ENCODE measurements at places on chromosomes 11 and 22. TPM values are rescaled to one million over a fixed set of nuclear protein-coding genes. Genes with fewer than 3 reads are reported as not detected.
A peak's percentile ranks its signal among the peaks of the same experiment; 100 is the strongest.

The OR52N4 gene
- total RNA-seq, result not detected

DNA sequence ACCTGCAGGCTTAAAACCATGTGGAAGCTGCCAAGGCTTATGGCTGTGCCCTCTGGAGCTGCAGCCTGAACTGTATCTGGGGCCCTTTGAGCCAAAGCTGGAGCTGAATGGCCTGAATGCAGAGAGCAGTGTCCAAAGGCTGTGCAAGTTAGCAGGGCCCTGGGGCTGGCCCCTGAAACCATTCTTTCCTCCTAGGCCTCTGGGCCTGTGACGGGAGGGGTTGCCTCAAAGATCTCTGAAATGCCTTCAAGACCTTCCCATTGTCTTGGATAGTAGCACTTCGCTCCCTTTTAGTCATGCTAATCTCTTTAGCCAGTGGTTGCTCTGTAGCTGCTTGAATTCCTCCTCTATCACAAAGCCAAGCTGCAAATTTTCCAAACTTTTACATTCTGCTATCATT, 12.8 kb upstream of the IFTAP start:
- no peak for DNase-seq

DNA sequence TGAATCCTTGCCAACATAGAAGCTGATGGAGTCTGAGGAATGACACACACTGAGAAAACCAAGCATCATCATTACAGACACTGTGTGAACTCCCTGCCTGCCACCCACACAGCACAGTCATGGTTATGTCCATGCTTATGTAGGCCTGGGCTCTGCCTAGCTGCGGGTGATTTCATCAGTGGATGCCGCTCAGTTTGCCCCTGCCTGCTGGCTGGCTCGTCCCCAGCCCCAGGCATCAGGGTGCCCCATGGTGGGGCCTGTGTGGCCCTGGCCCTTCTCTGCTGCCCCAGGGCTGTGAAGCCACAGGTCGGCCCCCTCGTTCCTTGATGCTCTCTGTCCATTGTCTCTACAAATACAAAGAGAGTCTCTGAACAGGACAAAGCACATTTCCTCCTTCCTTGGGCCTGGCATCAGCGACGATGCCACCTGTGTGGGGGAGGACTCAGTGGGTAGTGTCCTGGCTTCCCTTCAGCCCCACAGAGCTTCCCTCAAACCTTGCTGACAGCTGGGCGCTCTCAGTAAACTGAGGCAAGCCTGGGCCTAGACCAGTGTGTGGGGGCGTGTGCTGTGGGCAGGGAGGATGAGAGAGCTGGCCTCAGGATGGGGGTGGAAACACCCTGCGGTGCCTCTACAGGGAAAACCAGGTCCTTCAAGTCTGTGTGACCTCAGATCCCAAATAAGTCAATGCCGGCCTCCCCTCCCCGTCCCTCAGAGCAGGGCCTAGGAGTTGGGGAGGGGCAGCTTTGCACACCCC, 20.0 kb upstream of the TUB start:
- DNase-seq, result peak; percentile 60

DNA sequence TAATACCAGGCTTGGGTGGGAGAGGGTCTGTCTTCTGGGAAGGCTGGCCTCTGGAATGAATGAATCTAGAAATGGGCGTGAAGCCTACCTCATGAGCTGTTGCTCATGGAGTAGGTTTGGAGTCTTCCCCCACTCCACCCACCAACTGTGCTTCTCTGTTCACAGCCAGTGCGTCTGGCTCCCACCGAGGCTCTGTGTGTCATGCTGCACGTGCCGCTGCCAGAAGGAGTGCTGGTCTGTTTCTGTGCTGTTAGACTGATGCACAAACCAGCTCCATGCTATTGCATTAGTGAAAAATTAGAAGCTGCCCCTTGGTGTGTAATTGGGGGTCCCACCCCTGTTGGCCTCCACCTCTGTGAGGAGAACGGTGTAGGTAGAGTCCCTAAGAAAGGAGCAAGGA, 132.3 kb upstream of the PARVA start:
- DNase-seq, result no peak

DNA sequence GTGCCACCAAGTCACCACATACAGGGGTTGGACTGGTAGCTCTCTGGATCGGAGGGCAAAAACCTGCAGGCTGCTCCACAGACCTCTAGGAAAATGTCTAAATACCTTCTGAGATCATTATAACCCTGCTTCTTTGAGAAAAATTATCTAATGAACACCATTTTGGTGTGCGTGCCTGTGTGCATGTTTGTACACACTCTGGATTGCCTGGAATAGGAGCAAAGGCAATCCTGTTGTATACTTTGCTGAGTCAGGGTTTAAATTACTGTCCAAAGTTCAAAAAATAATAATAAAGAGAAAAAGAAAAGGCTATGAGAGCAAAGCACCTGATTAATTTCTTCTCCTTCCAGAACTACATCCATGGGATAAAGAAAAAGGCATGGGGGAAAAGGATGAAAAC, 11.0 kb downstream of the JAML start:
- no peak for DNase-seq

- DNase-seq, result no peak
Measured at GRCh38 chr11:110349138-110349996, 53.0 kb upstream of the RDX start.

DNA sequence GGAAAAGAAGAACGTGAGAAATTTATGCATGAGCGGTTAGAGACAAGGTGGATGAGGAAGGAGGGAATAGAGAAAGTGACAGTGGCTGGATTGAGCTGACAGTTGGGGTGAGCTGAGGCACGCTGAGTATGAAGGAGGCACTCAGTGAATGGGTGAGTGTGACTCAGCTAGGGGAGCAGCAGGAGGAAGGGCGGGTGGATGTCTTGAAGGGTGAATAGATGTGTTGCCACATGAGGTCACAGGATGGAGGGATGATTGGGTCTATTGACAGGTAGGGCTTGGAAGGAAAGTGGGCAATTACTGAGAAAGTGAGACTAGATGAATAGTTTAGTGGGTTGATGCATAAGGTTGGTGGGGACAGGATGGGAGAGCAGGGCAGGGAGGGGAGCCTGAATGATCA, 8.0 kb downstream of the IFITM10 start:
- DNase-seq, result no peak

- DNase-seq, result no peak
Measured at GRCh38 chr11:84866922-84867321, 760.2 kb downstream of the DLG2 start.

DNA sequence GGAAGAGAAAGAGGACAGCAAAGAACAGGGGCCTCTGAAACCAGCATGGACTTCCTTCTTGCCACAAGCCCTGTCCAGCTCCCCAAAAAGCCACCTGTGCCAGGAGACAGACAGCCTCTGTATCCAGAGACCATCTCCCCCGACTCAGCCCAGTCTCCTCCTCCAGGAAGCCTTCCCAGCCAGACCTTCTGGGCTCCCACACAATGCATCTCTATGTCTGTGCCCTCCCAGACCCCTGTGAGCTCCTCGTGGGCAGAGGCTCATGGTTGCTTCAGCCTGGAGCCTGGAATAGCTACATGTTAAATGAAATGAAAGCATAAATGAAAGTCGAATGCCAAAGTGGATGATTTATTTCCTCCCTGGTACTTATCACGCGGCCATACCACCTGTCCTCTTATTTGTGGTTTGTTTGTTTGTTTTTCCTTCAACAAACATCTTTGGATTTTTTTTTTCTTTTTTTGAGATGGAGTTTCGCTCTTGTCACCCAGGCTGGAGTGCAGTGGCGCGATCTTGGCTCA, 7.3 kb upstream of the ARAP1 start:
- no peak for DNase-seq

Measured in HFFc6 (cell line).